ENCODE measurements at places on chromosomes 5 and 9.

- no peak for DNase-seq
These were observed 72.5 kb upstream of the RASA1 start for GRCh38 chr5:87195104-87195591.

DNA sequence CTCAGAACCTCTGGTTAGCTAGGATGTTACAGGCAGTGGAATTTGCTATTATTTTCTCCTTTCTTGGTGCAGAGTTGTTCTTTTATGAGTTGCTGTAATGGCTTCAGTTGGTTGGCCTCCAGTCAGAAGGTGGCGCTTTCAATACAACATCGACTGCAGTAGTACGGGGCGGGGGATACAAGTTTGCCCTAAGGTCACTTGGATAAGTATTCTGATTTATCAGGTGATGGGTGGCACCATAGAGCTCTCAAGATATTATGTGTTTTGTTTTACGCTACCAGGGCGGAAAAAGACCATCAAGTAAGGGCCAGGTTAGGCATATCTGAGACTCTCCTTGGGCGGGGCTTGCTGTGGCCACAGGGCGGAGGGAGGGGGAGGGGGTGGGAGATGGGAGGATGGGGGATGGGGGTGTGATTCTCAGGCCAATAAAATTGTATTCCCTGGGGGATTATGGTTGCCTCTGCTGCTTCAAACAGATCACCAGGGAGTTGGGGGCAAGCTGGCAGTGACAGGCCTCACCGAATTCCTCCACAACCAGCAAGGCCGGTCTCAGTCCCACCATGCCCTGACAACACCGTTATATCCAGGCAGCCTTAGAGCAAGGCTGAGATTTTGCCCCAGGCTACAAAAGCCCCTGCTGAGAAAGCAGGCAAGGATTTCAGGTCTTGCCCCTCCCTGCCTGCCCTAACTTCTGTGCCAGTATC lies 15.9 kb upstream of the RNF38 start:
- no peak for DNase-seq

DNA sequence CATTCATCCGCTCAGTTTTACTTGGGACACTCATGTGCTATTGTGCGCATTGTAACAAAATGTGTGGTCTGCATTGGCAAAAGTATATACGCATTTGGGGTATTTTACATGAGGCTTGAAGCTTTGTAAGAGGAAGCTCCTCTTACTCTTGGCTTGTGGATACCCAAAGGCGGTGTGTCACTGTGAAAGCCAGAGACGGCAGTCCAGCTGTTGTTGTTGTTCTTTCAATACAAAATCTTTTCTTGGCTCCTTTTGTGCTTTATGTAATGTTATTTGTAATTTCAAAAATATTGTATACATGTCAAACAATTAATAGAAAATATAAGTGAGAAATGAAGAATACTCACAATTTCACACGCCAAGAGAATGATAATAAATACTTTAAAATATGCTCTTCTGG lies 128.3 kb upstream of the MOCS2 start:
- DNase-seq: no peak

- no peak for DNase-seq
These were observed 57.4 kb upstream of the CTNNA1 start for GRCh38 chr5:138695781-138696180.

- DNase-seq: no peak
These were observed 205.5 kb downstream of the NPR3 start for GRCh38 chr5:32916648-32917047.

DNA sequence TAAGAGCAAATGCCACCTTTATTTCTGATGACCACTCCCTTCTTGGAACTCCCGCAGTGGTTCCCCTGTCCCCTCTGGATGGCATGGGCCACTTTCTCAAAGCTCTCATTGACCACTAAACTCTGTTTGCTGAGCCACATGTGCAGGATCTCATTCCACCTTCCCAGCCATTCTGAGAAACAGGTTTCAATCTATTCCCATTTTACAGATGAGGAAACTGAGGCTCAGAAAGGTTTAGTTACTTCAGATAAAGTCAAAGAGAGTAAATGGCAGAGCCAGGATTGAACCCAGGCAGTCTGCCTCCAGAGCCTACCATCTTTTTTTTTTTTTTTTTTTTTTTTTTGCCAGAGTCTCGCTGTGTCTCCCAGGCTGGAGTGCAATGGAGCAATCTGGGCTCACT lies 24.2 kb downstream of the COL27A1 start:
- no peak for DNase-seq

DNA sequence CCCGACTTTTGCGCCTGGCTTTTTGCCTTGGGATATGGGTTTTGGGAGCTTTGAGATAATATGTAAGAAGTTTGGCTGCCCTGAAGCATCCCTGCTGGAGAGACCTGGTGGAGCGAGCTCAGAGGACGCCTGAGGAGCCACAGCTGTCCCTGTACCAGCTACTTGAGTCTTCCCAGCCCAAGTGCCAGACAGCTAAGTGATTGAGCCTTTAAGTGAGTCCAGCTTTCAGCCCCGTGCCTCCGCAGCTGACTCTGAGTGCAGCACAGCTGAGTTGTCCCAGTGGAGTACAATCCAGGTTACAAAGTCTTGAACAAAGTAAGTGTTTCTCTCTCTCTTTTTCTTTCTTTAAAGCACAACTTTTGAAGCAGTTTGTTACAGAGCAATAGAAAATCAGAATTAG lies 203.8 kb upstream of the DAP start:
- no peak for DNase-seq

GRCh38 chr9:14750821-14751220 lies 28.3 kb upstream of the CER1 start:
- no peak for DNase-seq

- DNase-seq: no peak
These were observed 365.5 kb upstream of the CDH18 start for GRCh38 chr5:20353499-20353898.

DNA sequence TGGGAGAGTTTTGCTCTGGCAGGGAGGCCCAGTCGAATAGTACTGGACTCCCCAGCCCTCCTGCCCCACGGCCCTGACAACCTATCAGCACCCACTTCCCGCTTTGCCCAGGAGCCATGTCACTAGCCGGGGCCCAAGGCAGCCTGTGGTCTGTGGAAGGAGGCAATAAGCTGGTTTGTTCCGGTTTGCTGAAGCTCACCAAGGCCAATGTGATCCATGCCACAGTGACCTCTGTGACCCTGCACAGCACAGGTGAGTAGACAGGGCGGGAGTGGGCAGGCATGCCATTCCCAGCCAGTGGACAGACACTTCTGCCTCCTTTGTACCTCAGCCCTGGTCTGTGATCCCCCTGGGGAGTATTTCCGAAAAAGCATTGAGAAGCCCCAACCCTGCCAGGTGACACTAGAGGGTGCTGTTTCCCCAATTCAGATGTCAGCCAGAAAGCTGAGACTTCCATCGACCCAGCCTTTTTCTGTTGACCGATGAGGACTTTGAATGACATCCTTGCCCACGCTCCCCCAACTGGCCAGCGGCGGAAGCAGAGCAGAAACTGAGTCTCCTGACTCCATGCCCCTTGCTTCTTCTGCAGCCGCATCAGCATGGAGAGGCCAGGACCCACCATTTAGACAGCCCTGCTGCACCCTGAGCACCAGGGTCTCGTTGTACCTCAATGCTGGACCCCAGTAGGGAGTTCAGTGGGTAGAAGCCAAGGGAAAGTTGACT lies 9.6 kb downstream of the PCYOX1L start:
- peak; percentile 58 for DNase-seq

DNA sequence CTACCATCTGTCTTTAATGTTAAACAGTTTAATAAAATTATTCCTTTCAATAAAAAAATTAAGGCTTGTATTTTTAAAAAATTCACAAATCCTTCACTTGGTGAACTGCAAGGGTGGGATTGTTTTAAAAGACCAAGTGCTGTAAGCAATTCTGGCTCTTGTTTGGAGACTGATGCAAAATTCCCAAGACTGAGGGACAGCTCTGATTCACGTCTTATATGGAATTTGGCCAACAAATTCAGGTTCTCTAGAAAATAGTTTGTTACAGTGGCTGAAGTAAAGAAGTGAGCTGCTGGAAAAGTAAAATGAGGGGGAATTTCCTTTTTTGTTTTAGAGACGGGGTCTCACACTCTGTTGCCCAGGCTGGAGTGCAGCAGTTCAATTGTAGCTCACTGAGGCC lies 58.3 kb downstream of the PRELID2 start:
- no peak for DNase-seq

GRCh38 chr5:96901841-96902240 lies 25.5 kb downstream of the ERAP2 start:
- no peak for DNase-seq

DNA sequence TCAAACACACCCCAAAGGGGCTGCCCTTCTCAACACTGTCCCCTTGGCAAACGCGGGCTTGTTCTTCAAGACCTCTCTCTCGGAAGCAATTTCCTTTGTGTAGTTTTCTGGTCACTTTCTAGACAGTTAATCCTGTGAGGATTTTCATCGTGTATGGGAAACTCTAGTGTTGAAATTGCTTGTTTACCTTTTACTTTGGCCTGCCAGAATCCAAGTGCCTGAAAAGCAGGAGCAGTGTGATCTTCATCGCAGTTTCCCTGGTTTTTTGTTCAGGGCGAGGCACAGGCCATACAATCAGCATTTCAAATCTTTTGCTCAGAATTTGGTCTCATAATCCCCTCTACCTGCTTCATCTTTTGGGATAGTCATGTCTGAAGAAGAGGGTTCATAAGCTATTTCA lies 115.7 kb upstream of the C9orf72 start:
- no peak for DNase-seq

Measured in CD4-positive, alpha-beta T cell treated with Interleukin-6 at 100 ng/mL for 8 hours (primary cell).